ENCODE measurements at places on chromosomes 12 and 14. TPM values are rescaled to one million over a fixed set of nuclear protein-coding genes. Genes with fewer than 3 reads are reported as not detected.

GRCh38 chr14:32497248-32497647, 168.2 kb downstream of the AKAP6 start:
- no peak overlapping the region for H3K27ac ChIP-seq
- no peaks in the 10 kb centered on the region for H3K27me3 ChIP-seq
- DNase-seq, result no peak
- H3K4me1 ChIP-seq, result peaks cover 41% of the 10 kb centered on the region

- no peak for DNase-seq
- no peak overlapping the region for H3K4me3 ChIP-seq
- no peaks in the 10 kb centered on the region for H3K4me1 ChIP-seq
- no peaks in the 10 kb centered on the region for H3K27me3 ChIP-seq
Measured at GRCh38 chr12:78457938-78458337, 406.6 kb upstream of the SYT1 start.

DNA sequence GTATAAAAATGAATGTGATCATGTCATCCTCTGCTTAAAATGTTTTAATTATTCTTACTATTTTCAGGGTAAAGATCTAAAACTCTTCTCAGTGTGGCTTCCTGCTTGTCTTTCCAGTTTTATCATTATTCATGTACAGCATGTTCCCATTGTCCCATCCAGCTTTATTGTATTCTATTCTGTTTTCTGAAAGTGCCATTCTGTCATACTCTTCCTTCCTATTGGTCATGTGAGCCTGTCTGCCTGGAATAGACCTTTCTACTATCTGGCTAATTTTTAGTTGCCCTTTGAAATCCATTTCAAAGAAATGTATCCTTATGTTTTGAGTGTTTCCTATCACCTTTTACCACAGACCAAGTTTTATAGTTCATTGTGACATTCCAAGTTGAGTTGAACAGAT, 34.9 kb downstream of the PALS1 start:
- no peak for DNase-seq
- no peak overlapping the region for H3K27ac ChIP-seq
- no peak overlapping the region for H3K4me3 ChIP-seq

GRCh38 chr12:49358483-49359141, 8.7 kb upstream of the SPATS2 start:
- no peaks in the 10 kb centered on the region for H3K36me3 ChIP-seq
- no peak overlapping the region for H3K27ac ChIP-seq
- H3K27me3 ChIP-seq, result peaks cover 28% of the 10 kb centered on the region

GRCh38 chr14:97277711-97278110, 480.5 kb downstream of the VRK1 start:
- H3K27me3 ChIP-seq, result no peaks in the 10 kb centered on the region
- no peak overlapping the region for H3K27ac ChIP-seq
- H3K4me1 ChIP-seq, result no peaks in the 10 kb centered on the region
- no peak overlapping the region for H3K4me3 ChIP-seq
- H3K36me3 ChIP-seq, result no peaks in the 10 kb centered on the region
- DNase-seq, result no peak

DNA sequence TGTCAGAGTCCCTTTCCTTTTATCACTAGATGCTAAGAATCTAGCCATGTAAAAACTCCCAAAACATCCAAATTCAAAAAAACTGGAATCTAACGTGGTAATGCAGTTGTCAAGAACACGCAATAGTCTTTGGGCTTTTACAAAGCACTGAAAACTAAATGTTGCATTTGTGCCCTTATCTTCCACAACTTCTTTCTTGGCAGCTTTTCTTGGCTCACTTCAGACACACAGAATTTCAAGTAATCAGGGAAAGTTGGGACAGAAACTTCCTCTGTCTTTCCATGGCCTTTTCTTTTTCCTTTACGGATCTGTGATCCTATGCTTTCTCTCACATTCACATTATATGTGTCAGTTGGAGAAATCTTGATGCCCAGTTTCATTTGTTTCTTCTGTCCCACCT, 136.0 kb downstream of the CRADD start:
- H3K27me3 ChIP-seq, result no peaks in the 10 kb centered on the region
- no peak overlapping the region for H3K4me3 ChIP-seq
- peak; percentile 95 for DNase-seq
- H3K27ac ChIP-seq, result no peak overlapping the region
- peaks cover 23% of the 10 kb centered on the region for H3K4me1 ChIP-seq

GRCh38 chr14:96729889-96730288, 67.3 kb upstream of the VRK1 start:
- no peaks in the 10 kb centered on the region for H3K27me3 ChIP-seq
- H3K4me3 ChIP-seq, result no peak overlapping the region
- no peaks in the 10 kb centered on the region for H3K4me1 ChIP-seq
- DNase-seq, result no peak

DNA sequence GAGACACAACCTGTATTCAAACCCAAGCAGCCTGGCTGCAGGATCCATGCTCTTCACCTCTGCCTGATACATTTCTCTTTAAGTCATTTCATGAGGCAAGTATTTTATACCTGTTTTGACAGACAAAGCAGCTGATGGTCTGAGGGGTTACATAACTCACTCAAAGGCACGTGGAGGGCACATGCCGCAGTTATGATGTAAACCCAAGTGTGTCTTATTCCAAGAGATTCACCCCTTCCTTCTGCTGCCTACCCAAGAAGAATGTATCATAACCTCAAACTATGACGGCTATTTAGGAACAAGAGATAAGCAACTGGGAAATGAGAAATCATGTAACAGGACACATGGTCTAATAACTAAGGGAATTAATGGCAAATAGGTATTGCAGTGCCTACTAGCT, 329.8 kb upstream of the TMPO start:
- no peak overlapping the region for H3K27ac ChIP-seq
- H3K27me3 ChIP-seq, result no peaks in the 10 kb centered on the region
- no peak overlapping the region for H3K4me3 ChIP-seq
- H3K36me3 ChIP-seq, result no peaks in the 10 kb centered on the region
- DNase-seq, result peak; percentile 50

Gene TMPRSS12
- total RNA-seq, result not detected

Gene SLC25A47
- total RNA-seq, result not detected

All from cardiac muscle cell (in vitro differentiated cells and primary cell).